ENCODE measurements at places on chromosomes 13 and 19.

DNA sequence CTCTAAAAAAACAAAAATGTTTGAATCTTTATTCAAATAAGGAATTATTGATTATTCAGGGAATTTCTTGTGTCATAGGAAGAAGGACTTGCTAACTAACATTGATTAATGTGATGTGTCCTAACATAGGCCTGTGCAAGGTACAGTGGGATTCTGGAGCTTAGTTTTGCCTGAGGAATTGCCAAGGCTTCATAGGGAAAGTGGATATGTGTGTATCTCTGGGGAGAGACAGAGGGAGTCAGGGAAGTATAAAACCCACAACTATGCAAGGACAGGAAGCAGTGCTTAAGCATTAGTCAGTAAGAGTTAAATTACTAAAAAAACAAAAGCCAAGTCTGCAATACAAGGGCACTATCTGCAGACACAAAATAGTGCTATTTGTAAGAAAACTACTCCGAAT lies 59.6 kb downstream of the WDFY2 start:
- peak; percentile 81 for DNase-seq

DNA sequence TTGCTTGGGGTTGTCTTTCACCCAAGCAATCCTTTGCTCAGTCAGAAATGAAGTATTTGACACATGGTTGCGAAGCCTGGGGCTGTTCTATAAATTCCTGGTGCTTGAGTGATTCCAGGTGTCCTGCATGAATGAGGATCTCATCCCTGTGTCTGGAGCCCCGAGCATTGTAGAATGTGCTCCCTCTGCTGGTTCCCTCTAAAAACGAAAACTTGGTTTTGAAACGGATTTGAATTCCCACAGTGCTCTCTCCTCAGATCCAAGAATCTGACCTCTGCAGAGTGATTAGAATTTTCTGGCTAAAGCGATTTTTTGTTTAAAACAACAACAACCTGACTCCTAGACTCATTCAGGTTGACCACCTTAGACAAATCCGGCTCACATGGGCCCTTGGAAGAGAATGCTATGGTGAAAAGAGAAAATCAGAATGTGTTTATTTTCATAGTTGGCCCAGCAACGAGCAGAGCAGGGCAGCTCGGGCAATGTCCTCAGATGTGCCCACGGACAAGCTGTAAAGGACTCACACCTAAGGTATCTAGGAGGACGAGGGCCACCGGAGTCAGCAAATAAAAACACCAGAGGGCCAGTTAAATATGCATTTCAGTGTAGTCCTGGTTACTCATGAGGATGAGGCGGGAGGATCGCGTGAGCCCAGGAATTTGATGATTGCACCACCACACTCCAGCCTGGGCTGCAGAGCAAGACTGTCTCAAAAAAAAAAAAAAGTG lies 8.7 kb upstream of the ATP12A start:
- peak; percentile 87 for DNase-seq

- DNase-seq: no peak
Observed at GRCh38 chr13:51035469-51035868, 75.6 kb downstream of the C13orf42 start.

DNA sequence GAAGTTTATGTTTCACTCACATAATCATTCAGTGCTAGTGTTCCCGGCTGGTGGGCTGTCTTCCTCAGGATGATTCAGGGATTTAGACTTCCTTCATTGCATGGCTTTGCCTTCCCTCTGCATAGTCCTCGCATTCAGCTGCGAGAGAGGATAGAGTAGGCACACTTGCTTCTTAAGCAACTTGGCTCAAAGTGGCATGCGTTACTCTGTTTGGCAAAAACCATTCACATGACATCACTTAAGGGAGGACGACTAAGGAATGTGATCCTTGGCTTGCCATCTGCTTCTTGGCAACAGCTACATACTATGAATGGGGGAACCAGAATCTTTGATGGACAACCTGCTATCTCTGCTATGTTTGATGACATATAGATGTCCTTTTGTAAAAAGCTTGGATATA lies 359.3 kb downstream of the TDRD3 start:
- DNase-seq: no peak

DNA sequence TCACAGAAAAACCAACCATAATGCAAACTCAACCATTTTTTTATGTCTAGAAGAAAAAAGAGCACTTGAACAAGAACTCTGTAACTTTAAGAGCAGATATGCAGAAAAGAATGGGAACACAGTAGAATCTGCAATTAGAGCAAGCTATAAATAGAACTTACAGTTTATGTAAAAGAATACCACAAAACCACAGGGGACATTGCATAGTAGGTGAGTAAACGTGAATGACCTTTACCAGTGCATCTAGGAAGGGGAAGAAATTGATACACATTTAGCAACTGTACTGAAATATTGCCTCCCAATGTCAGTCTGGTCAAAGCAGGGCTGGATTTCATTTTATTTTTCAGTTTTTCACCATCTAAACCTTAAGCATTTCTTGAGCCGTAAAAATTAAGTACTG lies 242.2 kb upstream of the EDNRB start:
- DNase-seq: peak; percentile 24

GRCh38 chr19:36150586-36150985 lies 1.7 kb downstream of the COX7A1 start:
- no peak for DNase-seq

- DNase-seq: no peak
Observed at GRCh38 chr13:26743971-26744370, 16.6 kb downstream of the GPR12 start.

- DNase-seq: no peak
Observed at GRCh38 chr13:78785764-78786163, 126.8 kb upstream of the OBI1 start.

GRCh38 chr19:294946-295686 lies 3.9 kb upstream of the PLPP2 start:
- DNase-seq: no peak

DNA sequence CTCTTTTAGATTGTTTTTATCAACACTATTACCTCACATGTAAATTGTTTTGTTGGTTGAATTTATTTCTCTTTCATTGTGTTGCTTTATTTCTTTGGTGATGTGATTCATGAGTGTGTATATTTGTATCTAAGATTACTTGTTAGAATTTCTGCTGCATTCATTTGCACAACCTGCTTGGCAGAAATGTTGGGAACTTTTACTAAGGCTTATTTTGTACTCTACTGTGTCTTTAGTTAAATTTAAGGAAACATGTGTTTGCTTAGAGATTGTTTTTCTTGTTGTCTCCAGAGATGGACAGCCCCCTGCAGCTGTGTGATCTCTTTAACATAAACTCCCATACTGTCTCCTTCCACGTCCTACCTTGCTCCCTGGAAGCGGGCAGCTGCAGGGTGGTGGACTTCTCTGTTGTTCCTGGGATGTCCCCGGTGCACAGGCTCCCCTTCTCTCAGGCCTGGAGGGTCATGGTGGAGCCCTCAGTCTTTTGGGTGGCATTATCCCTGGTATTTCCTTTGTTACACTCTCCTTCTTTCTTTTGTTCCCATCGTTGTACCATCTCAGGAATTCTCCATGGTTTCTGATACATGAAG lies 212.0 kb upstream of the SPRY2 start:
- DNase-seq: no peak

GRCh38 chr19:56595548-56595899 lies 422 bp downstream of the ZNF71 start:
- DNase-seq: no peak

GRCh38 chr13:107203146-107203847 lies 635.4 kb upstream of the ARGLU1 start:
- no peak for DNase-seq

All from mammary epithelial cell (primary cell).